Left ventricle myocardium superior (tissue), 1 donor: ENCODE measurements at places on chromosomes 11 and 22. TPM values are rescaled to one million over a fixed set of nuclear protein-coding genes. Genes with fewer than 3 reads are reported as not detected.

- DNase-seq = no peak
These were observed 32.0 kb downstream of the EXPH5 start for GRCh38 chr11:108561535-108561991.

DNA sequence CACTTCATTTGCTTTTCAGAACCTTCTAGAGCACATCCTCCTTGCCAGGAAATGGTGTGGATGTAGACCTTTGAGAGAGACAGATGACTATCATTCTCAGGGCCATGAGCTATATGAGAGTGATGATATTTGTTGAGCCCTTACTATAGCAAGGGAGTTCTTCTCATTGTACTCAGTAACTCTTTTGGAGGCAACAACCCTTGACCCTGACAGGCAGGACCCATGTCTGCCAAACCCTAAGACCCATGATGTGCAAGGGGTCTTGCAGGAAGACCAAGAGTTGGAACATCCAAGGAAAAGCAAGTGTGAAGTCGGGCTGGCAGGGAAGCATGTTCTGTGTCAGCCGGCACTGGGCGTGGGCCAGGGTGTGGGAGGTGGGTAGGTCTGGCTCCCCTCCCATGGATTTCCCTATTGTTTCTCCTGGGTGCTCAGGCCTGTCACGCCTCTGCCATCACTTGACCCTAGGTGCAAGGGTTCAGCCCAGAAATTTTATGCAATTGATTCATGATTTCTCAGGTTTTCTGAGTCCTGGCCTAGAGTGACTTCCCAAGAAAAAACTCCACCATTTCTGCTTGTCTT, 1.2 kb downstream of the FOLR3 start:
- no peak for DNase-seq

DNA sequence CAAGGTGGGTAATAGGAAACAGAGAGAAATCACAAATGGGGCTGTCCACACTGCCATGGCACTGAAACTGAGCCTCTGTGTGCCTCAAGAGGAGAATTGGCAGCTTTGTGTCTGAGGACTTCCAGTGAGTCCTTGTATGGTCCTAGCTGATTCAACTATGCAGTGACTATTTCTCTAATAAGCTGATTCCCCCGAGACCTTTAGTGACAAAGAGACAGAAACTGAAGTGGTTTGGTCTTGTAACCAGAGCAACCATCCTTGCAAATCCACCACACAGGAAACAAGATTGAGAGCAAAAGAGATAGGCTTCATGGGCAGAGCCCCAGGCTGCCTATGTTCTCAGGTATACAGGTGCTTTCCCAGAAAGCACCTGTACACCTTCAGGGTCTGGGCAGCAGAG, 1038.5 kb downstream of the NTM start:
- DNase-seq = no peak

DNA sequence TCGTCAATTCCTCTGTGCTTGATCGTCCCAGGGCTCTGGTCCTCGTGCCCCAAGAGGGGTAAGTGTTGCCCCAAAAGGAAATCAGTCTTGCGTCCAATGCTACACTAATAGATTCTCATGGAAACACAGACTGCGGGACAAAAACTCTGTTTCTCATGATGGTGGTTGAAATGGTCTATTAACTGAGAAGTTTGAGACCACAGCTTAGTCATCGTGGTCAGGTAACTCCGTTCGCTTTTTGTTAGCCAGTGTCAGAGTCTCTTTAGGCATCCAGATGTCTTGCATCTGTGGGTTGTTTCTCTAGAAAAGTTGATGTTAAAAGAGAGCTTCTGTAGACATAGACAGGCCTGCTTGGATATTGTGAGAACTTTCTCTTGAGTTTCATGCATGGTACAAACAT, 104.6 kb upstream of the SORL1-AS1 start:
- DNase-seq = no peak

DNA sequence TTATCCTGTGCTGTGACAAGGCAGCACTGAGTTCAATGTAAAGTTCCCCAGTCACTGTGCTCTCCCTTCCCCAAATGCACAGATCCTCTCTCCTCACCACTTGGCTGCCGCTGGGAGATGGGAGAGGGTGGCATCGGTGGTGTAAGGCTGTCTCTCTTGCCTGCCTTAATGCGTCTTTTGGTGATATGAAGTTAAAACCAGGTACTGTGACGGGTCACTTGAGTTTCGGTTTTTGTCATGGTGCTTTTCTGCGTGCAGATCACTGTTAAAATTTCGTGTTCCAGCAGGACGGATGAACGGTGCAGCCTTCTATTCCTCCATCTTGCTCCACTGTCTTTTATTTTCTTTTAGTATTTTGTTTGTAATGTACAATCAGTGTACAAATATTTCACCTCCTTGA, 18.6 kb downstream of the GLB1L2 start:
- DNase-seq = no peak

DNA sequence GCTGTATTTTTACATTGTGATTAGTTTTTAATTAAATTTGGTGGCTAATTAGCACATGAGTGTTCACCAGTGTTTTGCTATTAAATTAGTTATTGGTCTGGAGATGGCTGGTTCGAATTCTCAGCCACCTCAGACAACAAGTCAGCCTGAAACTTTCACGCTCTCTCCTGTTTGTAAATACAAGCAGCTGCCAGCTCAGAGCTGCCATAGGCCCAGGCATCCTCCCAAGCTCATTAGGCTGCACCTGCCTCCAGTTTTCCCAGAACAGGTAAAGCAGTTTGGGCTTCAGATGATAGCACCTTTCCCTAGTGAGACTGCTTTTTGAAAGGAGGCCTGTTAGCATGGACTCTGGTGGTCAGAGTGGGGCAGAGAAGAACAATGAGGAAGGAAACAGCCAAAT, 156.8 kb downstream of the NAV2 start:
- no peak for DNase-seq

Gene OR51B4
- not detected for total RNA-seq

Gene BARX2
- not detected for total RNA-seq

- no peak for DNase-seq
These were observed 141.0 kb downstream of the MSANTD4 start for GRCh38 chr11:105881027-105881426.

Gene TMEM151A
- 0.25 TPM for total RNA-seq

Gene CD248
- total RNA-seq = 11.1 TPM

DNA sequence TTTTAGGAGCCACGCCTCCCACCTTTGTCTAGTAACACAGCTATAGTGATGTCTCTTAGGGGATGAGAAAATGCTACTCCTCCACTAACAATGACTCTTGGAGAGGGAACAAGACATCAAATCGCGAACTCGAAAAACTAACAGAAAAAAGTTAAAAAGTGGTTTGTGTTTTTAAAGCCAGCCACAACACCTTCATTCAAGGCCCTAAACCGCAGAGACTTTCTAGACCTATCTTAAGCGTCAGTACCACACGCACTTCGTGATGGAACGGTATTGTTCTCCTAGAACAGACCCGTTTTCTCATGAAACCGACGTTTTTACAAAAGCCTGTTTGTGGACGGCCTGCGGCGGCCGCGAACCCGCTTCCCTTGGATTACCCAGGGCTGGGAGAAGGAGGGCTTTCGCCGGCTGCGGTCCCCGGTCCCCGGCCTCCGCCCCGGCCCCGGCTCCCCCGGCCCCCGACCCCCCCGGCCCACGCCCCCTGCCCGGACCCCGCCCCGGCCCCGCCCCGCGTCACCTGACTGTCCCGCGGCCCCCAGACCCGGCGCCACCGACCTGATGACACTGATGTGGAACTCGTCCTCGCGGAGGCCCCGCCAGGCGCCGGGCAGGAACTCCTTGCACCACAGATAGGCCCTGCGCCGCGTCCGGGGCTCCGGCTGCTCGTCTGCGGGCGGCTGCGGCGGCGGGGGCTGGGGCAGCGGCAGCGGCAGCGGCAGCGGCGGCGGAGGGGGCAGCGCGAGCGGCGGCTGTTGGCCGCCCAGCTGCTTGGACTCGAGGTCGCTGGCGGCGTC, 718 bp downstream of the CHKA start:
- peak; percentile 75 for DNase-seq

GRCh38 chr11:14331476-14332136, 27.4 kb downstream of the RRAS2 start:
- no peak for DNase-seq

Gene DDI1
- total RNA-seq = not detected

GRCh38 chr11:27719546-27719925, 19.3 kb upstream of the BDNF start:
- DNase-seq = no peak
